T-helper 2 cell (primary cell): ENCODE measurements at places on chromosomes 1 and 21.

DNA sequence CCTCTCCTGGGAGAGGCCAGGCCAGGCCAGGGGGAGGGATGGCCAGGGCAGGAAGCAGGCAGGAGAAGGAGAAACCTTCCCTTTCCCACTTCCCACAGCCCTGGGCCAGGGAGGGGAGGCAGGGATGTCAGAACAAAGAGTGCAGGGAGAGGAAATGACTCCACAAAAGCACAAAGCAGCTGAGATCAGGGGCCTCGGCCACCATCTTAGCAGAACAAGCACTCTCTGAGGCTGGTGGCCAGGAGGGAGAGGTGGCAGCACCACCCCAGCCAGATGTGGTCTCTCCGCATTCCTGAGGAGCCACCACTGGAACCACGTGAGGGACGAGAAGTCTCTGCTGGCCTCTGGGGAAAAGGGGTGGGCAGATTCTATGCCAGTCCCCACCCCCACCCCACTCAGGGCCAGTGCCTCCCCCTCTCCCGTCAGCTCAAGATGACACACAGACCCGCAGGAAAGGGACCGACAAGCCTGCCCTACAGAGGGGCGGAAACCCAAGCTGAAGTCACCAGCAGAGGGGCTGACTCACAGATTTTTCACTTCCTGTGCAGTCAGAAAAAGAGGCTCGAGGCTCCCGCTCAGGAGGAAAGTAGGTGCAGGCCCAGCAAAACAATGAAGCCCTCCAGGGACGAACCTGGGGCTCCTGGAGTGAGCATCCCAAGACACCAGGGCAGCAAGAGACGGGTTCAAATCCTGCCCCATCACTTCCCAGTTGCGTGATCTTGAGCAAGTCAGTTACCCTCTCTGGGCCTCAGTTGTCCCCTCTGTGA lies 24.1 kb upstream of the ALDH4A1 start:
- DNase-seq: peak; percentile 80

DNA sequence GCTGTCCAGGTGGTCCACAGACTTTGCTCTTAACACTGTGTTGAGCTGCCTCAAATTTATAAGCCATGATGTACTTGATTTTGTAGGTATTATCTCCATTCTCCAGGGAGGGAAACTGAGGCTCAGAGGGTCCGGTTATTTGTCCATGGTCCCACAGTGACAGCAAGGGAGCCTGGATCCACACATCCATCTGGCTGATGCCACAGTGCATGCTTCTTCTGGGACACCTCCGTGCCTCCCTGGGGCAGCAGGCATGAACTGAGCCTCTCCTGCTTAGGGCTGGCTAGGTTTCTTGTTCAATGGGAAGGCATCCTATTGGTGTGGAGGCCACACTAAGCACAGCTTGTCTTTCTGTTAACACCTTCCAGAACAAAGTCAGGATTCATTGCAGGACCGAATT lies 317.3 kb downstream of the AJAP1 start:
- no peak for DNase-seq

GRCh38 chr1:24459551-24460266 lies 42.9 kb upstream of the RCAN3 start:
- DNase-seq: no peak

- DNase-seq: no peak
Measured at GRCh38 chr1:7117399-7118281, 332.4 kb downstream of the CAMTA1 start.

DNA sequence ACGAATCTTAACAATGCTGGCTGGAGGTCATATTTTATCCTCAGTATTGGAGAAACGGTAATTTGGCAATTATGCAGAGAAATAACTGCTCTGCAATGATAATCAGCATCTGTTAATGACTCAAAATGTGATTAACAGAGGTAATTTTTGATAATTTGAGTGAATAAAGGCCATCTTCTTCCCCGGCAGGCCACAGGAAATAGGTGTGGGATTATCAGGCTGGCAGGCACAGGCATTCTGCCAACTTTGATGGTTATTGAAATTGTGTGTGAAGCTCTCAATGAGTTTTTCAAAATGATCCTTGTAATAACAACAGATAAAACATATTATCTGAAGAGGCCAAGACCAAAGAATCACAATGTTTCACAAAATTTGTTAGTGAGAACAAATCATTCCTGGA lies 309.0 kb downstream of the PTGER3 start:
- no peak for DNase-seq

GRCh38 chr1:43611950-43612349 lies 38.0 kb upstream of the KDM4A start:
- no peak for DNase-seq

DNA sequence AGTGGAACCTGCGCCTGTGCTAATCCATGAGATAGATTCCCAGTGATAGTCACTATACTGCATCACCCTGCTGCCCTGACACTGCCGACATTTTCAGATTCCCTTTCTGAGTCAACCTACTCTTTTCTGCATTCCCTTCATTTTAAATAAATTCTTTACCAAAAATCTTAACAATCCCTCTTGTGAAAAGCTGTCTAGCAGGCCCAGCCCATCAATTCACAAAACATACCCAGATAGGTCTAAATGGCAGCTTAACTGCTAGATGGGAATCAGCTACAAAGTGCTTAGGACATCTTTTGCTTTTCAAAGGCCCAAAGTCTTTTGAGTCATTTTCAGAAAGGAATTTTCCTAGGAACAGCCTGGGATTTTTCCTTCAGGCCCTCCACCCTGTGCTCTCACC lies 180.1 kb upstream of the PTBP2 start:
- no peak for DNase-seq

- no peak for DNase-seq
Measured at GRCh38 chr1:34409689-34410229, 233.1 kb downstream of the C1orf94 start.

- DNase-seq: no peak
Measured at GRCh38 chr1:33972676-33973395, 109.0 kb downstream of the HMGB4 start.

DNA sequence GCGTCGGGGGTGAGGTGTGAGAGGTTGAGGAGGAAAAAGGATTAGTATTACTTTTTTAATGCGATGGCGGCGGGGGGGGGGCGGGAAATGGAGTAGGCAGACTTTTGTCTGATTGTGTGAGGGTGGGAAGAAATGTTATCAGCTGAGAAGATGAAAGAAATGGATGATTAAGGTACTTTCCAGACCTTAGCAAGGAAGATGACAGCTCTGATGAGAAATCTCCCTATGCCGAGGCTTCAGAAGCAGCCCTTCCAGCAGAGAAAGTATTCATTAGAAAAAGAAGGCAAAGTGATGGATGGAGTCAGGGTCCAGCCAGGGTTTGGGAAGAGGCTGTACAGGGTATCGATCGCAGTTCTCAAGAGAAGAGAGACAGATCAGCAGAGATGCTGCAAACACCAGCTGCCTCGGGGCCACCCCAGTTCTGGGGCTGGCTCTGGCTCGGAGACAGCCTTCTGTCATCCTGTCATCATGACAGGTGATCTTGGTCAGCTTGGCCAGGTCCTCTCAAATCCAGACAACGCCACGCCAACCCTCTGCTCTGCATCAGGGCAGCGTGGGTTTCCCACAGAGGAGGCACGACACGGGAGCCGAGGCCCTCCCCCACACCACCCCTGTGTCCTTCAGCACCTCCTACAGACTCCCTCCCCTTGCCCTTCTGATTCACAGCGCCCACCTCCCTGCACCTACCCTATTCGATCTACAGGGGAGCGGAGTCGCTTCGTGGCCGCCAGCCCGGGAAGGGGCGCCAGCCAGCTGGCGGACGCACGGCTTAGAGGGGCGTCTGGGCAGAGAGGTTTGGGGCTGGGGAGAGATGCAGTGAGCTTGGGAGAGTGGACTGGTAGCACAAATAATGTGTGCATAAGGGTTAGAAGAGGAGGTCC lies 674 bp upstream of the ATXN7L2 start:
- peak; percentile 47 for DNase-seq

GRCh38 chr1:92291372-92291999 lies 7.3 kb downstream of the GLMN start:
- no peak for DNase-seq

DNA sequence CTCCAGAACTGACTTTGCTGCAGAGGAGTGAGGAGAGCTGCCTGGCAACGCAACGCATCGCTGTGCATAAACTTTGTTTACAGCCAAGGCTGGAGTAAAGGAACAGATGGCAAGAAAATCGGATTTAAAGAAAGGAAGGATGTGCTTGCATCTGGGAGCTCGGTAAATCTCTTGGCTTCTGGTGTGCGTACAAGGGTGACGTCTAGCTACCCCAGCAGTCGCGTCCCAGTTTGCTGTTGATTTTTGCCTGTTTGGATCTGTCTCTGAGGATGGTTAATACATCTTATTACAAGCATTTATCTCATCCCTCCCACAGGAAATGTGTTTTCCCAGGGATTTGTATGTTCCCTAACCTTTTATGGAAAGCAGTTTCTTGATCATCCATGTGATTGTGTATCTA lies 73.3 kb upstream of the RALGPS2 start:
- no peak for DNase-seq

- DNase-seq: no peak
Measured at GRCh38 chr1:40699787-40700186, 8.3 kb downstream of the NFYC start.

GRCh38 chr1:39508857-39509305 lies 17.4 kb downstream of the BMP8A start:
- DNase-seq: no peak

DNA sequence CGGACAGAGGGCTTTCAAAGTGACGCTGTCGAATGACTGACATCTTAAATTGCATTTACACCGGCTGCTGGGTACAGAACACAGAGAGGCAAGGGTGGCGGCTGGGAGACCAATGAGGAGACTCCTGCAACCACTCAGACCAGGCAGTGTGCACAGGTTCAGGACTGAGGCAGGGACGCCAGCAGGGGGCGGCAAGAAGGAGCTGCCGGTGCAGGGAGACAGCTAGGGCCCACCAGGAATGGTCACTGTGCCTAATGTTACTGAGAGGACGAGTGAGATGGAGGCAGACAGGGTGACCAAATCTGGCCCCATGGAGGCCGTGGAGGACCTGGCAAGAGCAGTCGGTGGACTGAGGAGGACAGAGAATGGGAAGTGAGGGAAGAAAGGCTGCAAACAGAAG lies 23.5 kb downstream of the GLIS1 start:
- no peak for DNase-seq

DNA sequence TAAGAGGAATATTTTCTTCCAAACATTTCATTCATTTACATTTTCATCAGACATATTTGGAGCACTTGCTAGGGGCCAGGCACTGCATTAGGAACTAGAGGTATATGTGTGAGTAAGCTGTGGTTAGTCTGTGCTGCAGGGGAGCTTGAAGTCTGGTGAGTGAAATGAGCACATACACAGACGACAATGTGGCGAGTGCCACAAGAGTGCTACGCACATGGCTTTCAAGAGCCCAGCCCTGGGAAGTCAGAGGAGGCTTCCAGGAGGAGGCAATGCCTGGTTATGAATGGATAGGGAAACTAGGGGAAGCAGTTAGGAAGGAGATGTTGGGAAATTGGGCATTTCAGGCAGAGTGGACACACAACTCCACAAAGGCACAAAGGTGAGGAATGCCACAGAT lies 171.8 kb downstream of the IER5 start:
- no peak for DNase-seq

DNA sequence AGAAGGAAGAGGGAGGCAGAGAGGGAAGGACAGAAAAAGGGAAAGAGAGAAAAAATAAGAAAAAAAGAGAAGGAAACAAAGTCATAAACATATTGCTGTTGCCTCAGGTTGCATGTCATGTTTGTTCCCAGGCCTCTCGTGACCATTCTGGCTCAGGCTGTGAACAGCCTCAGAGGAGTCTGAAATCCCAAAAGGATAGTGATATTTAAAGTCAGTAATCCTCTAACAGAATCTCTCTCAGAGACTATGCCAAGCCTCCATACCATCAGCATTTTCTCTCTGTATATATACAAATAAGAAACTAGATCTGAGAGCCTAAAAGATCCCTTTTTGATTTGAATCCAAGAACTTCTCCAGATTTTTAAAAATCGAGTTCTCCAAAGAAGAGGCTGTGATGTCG lies 35.2 kb downstream of the GORAB start:
- DNase-seq: no peak

GRCh38 chr1:59751004-59751395 lies 63.7 kb upstream of the HOOK1 start:
- no peak for DNase-seq

- no peak for DNase-seq
Measured at GRCh38 chr1:169307176-169307575, 60.4 kb downstream of the NME7 start.

DNA sequence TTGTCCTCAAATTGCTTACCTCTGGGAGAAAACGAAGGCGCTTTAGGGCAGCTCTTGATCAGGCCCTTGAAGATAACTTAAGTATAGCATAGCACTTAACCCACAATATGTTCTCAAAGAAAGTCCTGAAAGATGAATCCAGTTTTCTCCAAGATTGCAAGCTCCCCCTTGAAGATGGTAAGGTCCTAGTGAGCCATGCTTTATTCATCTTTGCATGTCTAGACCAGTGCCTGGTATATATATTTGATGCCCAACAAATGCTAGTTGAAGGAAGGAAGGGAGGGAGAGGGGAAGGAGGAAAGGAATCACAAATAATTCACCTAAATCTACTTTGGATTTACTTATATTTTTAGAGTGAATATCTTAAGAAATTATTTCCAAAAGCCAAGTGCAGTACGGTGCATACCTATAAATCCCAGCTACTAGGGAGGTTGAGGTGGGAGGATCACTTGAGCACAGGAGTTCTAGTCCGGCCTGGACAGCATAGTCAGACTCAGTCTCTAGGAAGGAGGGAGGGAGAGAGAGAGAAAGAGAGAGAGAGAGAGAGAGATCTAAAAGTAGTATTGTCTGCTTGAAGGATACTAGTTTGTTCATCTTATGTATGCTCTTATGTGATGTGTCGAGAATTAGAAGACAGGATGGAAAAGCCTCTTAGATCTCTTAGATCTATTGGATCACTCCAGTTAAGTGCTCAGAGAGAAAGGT lies 25.0 kb downstream of the PBX1 start:
- no peak for DNase-seq

DNA sequence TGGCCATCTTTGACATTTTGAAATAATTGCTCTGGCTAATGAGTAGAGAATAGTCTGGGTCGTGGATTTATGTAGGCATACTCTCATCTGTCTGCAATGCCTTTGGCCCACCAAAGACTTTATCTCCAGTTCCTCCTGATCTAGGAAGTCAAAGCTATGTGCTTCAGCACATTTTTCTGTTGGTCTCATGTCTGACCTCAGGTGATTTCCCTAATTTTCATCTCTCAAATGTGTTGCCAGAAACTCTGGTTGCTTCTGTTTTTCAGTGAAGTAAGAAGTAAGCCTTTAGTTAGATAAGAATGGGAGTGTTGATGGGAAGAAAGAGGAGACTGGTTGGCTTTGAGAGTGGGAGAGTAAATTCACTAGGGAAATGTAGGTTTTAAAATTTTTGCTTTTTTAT lies 66.4 kb downstream of the GPR88 start:
- DNase-seq: no peak

DNA sequence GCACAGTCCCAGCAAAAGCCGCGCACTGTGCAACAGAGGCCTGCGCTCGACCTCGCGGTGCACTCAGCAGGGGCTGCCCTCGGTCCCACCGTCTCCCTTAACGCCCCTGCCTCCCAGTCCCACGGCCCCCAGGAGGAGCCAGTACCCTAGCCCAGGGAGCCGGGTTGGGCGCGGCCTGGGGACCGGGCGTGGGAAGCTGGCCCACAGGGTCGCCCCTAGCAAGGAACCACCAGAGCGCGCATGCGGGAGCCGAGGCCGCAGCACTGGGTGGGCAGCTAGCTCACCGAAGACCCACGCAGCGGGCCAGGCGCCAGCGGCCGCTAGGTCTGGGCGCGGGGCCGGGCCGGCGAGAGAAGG lies 21.6 kb upstream of the ZNF678 start:
- DNase-seq: no peak

- DNase-seq: no peak
Measured at GRCh38 chr1:156401041-156401574, 32.1 kb downstream of the RHBG start.

GRCh38 chr1:155301342-155301841 lies at the start of gene PKLR:
TSS of gene PKLR (minus strand) at chr1:155301438. CDS start at chr1:155301395, 43 bp downstream.
- DNase-seq: no peak
